NCI-H2081 (cell line): ENCODE measurements at places on chromosomes 1 and 21.

DNA sequence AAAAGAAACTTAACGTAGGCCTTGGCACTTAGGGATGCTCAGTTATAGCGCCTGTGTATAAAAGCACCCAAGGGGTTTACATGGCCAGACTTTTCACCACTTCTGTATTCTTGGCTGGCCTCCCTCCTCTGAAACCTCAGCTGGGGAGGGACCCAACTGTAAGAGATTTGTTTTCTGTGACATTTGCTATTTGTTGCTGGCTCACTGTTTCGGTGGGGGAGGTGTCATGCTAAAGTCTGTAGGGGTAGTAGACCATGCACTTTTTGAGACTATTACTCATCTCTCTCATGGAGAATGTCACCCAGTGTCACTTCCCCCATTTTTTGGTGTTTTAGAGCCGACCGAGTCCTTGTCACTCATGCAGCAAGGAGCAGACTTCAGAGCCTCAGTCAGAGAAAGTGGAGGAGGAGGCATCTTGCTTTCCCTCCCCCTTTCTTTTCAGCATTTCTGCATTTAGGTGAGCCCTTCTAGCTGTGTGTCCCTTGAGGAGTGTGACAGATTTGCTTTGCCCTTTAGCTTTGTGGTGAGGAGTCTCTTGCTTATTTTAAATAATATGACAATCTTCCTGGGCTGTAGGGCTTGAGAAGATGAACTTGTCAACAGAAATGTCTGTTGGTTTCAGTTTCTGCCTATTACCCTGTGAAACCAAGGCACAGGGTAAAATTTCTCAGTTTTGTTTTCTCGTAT lies 160.1 kb downstream of the FASLG start:
- DNase-seq, result no peak

DNA sequence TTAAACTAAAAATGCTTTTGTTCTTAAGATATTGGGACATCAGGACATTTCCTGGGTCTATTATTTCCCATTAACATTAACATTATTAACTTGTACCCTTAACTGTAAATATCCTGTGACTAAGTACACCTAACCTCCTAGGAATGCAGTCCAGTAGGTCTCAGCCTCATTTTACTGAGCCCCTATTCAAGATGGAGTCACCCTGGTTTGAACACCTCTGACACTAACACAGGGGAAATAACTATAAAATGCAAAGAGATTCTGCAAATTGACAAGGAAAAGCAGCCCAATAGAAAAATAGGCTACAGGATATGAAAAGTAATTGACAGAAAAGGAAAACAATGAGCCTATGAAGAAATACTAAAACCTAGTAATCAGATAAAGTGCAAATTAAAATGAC lies 11.6 kb upstream of the NCMAP start:
- no peak for DNase-seq

DNA sequence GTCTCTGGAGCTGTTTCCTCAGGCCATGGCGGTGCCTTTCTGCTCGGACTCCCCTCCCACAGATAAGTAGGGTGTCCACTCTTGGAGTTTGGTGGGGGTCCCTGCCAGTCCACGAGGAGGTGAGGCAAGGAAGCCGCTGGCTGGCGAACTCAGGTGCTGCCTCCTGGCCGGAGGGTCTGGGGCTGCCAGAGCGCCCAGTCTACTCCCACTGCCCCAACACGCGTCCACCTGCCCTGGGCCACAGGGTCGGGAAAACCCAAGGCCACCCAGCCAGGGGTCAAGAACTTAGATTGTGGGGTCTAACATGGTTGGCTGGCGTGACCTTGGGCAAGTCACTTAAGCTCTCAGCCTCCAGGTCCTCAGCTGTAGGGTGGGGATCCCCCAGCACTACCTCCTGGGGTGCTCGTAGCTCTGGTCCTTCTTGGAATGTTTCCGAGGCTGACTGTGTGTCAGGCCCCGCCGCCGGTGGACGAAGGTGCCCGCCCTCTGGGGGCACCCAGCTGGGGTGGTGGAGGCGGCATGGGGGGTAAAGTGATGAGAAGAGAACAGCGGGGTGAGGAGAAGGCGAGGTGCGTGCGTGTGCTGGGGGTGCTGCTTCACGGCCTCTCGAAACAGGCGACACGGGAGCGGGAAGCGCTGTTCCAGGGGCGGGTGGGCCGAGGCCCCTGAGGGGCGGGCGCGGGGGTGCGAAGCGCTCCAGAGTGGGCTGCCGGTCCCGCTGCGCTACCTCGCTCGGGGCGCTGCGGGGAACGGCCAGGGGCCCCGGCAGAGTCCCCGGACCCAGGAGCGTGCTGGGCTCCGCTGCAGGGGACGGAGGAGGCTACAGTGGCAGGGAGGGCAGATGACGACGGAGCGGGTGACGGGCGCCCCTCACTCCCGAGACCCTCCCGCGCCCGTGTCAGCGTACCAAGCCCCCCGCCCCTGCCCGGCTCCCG lies 1.2 kb downstream of the SH2D5 start:
- DNase-seq, result no peak

- DNase-seq, result no peak
Measured at GRCh38 chr1:184027826-184028695, 9.5 kb downstream of the COLGALT2 start.

- no peak for DNase-seq
Measured at GRCh38 chr1:222844411-222844779, 29.6 kb downstream of the DISP1 start.

- DNase-seq, result peak; percentile 76
Measured at GRCh38 chr1:40708750-40709099, 17.2 kb downstream of the NFYC start.

- DNase-seq, result no peak
Measured at GRCh38 chr1:20699558-20699957, 18.2 kb downstream of the KIF17 start.

DNA sequence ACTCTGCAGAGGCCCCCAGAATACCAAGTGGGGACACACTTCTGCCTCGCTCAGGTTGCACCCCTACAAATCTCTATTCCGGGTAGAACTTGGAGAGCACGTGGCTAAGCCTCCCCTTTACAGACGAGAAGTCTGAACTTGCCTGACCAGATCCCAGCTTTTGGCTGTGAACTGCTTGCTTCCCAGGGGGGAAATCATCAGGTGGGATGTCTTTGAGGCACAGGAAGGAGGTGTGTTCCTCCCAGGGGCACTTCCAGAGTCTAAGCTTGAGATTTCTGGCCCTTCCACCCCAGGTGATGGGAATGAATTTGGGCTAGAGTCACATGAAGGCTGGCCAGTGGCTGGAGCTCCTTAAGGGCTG lies 1.3 kb upstream of the S100A3 start:
- no peak for DNase-seq

DNA sequence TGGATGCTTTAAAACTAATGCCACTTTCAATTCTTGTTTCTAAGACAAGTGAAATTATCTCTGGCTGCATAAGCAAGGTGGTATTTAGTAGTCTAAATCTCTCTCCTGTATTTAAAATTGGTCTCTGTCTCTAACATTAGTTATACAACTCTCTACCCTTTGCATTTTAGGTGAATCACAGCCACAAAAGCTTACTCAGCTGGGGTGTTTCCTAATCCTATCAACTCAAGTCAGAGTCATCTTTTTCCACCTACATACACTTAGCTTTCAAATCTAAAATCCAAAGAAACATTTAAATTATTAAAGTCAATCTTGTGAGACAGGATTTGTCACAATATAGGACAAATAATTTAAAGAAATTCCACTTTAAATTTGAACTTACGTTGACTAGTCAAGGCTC lies 255.1 kb upstream of the CXADR start:
- DNase-seq, result no peak

- peak; percentile 32 for DNase-seq
Measured at GRCh38 chr1:219066631-219067349, 106.9 kb upstream of the LYPLAL1 start.

GRCh38 chr1:87473203-87473661 lies 144.6 kb downstream of the LMO4 start:
- no peak for DNase-seq

DNA sequence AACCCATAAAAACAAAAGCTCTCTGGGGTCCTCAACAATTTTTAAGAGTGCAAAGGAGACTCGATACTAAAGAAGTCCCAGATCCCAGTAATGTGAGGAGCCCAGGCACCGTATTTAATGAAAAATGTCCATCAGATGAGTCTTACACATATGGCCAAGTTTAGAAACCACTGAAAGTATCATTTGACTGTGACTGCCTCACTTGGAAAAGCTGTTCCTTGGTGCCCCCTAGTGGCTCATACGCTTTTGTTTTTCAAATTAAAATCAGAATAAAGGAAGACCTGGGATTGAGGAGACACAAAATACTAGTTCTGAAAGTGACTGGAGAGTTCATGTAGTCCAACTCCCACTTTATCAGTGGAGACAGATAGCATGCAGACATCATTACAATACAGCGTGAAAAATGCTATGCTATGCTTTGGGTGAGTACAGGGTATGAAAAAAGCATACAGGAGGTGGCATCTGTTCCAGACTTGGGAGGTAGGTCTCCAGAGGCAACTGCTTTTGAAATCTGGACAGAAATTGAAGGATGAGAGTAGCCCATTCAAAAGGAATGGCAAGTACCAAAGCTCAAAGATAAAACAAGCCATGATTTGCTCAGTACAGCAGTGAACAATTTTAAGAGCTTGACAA lies 33.8 kb downstream of the GDAP2 start:
- DNase-seq, result peak; percentile 61
